T-helper 1 cell (primary cell): ENCODE measurements at places on chromosomes 11 and 22.

- DNase-seq: no peak
Observed at GRCh38 chr22:16828876-16829275, 3.7 kb upstream of the XKR3 start.

DNA sequence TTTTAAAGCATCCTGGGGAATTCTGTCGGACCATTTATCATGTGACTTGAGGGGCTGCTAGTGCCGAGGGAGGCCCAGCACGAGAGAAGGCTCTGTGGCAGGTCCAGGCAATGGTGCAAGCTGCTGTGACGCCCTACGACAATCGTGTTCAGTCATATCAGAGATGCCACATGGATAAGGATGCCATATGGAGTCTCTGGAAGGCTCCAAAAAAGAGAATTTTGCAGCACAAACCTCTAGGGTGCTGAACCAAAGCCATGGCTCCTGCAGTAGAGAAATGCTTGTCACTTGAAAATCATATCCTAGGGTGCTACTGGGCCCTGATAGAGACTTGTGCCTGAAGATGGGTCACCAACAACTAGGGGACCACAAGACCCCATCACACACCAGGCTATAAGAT lies 6.7 kb upstream of the CD6 start:
- no peak for DNase-seq

- DNase-seq: no peak
Observed at GRCh38 chr22:18999008-18999407, 62.9 kb upstream of the PRODH start.

DNA sequence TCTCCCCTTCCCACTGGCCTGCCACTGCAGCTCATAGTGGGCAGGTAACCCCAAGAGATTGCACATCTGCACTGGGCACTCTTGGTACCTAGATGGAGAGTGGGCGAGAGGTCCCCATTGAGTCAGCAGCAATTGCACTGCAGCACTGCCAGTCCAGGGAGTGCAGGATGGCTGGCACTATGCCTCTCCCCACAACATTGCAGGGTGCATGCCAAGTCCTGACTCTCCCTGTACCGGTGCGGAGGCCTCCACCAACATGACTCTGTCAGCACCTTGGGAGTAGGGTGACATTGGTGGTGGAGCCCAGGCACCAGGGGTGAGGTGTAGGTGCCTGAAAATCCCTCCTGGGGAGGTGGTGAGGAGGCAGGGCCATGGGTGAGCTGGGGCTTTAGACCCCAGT lies 82.2 kb downstream of the TRAF6 start:
- DNase-seq: no peak

- no peak for DNase-seq
Observed at GRCh38 chr11:40241524-40242051, 1217.9 kb downstream of the LRRC4C start.

DNA sequence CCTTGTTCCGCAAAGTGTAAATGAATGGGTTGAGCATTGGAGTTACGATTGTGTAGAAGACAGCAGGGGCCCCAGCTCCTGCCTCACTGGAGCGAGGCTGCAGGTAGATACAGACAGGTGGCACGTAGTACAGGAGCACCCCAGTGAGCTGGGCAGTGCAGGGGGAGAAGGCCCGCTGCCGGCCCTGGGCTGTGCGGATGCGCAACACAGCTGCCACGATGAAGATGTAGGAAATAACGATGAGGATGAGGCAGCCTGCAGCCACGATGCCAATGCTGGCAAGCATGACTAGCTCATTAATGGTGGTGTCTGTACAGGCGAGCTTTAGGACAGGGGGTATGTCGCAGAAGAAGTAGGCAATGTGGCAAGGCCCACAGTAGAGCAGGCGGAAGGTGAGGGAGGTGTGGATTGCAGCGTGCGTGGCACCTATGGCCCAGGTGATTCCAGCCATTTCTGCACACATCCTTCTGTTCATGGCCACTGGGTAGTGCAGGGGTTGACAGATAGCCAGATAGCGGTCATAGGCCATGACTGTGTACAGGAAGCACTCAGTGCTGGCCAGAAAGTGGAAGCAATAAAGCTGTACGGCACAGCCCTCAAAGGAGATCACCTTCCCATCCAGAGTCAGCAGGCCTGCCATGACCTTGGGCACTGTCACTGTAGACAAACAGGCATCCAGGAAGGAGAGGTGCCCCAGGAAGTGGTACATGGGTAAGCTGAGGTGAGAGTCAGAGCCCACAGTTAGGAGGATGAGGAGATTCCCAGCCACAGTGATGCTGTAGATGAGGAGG lies 616 bp downstream of the OR10S1 start:
- no peak for DNase-seq

- no peak for DNase-seq
Observed at GRCh38 chr11:107183953-107184352, 165.7 kb upstream of the GUCY1A2 start.

DNA sequence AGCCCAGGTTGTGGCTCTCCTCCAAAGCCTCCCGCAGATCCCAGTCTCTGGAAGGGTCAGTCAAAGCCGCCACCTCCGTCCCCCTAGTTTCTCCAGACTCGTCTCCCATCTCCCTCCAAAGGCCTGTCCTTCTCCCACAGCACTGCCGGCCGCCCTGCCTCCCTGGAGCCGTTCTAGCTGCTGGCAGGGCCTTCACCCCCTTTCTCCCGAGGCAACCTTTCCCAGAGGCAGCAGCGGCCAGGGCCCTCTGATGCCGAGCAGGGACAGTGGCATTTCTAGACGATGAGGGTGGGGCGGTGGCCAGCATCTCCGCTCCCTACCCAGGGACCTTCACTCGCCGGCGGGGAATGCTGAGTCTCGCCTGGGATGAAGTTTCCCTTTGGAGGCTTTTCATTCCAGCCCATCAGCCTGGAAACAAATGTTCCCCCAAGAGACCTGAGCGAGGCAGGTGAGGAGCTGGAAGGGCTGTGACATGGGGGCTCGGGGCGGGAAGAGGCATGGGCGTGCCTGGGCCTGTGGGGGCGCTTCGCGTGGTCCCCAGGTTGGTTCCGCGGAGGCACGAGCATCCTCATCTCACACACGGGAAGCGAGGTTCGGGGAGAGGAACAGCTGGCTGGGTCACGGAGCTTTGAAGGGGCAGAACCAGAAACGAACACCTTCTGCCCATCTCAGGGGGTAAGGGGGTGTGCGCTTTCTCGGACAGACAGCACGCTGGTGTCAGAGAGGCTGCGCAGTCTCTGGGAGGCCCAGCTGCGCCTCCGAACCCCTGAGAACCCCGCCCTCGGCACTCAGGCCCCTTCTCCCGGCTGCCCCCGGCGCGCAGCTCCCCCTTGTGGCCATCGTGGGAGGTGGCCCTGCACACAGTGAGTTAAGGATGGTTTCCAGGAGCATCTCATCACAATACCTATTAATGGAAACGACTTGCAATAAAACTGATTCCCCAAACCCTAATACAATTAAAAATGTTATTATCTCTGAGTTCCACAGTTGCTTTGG lies 18.1 kb upstream of the KLHL35 start:
- no peak for DNase-seq

DNA sequence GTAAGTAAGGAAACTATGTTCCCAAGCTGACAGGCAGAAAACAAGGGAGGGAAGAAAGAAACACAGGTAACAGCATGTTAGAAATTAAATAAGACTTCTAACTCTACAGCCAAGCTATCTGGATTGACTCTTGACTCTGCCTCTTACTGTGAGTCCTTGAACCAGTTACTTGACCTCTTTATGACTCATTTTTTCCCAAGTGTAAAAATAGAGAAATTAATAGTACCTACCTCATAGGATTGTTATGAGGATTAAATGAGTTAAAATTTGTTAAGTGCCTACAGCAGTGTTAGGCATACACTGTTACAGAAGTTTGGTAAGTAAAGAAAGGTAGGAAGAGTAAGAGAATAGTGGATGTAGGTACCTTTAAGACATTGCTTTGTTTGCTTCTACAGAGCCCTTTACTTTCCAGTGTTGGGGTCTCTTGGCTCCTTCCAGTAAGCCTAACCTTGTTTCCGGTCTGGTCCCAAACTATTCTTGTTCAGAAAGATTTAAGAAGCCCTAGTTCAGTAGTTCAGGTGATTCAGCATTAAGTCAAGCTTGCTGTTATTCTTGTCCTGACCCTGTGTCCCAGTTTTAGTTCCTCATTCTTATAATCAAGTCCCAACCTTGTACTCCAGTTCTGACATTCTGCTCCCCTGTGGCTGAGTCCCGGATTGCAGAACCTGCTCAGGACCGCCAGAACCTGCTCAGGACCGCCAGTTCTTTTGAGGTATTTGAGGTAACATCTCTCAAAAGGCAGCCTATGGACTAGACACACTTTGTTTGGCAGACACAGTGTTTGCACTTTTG lies 963.4 kb upstream of the CCDC90B start:
- DNase-seq: no peak

DNA sequence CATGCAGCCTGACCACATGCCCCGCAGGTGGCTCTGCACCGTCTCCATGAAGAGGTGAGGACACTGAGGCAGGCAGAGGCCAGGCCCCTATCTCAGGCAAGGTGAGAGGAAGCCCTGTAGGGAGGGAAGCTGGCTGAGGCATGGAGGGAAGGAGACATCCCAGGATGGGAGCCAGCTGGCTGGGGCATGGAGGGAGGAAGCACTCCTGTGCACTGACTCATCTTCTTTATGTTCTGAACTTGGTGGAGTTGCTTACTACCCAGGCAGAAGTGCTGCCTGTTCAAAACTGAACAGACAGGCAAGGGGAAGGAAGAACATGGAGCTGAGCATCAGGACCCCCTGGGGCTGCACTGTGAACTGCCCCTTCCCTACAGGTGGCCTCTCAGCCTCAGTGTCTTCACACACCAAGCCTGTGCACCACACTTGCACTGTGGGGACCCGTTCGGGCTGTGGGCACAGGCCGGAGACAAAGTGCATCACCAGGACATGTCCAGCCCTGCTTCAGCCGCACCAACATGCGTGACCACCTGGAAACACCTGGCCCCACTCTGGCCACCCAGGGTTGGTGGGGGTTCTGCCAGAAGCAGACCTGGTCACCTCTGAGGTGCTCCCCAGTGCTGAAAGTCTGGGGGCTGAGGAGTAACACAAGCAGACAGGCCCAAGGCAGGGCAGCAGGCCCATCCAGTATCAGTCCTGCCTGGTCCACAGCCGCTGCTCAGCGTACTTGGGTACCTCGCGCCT lies 55.5 kb downstream of the DGCR2 start:
- no peak for DNase-seq

DNA sequence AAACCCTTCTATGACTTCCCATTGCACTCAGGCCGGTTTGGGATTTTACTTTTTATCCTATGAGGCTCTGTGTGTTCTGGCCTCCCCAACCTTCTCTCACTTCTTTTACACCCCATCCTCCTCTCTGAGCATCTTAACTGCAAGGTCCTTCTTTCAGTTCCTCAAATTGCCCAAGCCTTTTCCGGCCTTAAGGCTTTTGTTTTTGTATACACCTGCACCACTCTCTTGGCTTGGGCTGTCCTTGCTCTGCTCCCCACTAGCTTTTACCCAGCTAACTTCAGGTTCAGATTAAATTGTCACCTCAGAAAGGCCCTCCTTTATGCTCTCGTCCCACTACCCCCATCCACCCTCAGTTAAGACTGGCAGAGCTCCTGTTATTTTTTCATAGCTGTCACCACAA lies 55.5 kb downstream of the FAM83F start:
- no peak for DNase-seq

- no peak for DNase-seq
Observed at GRCh38 chr22:19744350-19745006, 16.1 kb upstream of the TBX1 start.

DNA sequence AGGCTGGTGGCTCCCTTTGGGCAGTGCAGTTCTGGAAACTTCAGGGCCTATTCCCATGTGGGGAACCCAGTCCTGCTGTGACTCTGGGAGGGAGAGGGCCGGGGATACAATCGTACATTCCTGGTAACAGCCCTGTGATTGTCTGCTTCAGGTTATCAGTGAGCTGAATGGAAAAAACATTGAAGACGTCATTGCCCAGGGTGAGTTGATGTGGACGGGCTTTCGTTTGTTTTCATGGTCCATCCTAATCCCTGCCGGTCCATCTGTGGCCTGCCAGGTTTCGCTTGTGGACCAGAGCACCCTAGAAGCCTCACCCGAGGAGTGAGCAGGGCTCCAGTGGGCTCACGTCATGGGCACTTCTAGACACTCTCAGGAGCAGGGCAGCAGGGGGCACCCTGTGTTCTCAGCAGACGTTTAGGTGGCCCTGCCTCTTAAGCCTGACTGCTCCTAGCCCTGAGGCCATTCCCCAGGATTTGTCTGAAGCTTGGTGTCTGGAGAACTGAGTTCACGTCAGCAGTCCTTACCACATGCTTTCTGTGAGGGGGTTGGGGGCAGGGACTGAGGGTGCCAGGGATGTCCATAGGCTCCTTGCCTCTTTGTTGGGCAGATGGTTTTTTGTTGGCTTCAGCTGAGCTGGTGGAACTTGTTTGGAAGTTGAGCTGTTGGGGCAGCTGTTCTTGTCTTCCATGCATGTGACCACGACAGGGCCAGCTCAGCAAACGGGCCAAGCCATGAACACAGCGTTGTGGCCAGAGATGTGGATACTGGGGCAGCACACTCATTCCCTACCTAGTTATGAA lies 1.9 kb downstream of the RPLP2 start:
- no peak for DNase-seq

DNA sequence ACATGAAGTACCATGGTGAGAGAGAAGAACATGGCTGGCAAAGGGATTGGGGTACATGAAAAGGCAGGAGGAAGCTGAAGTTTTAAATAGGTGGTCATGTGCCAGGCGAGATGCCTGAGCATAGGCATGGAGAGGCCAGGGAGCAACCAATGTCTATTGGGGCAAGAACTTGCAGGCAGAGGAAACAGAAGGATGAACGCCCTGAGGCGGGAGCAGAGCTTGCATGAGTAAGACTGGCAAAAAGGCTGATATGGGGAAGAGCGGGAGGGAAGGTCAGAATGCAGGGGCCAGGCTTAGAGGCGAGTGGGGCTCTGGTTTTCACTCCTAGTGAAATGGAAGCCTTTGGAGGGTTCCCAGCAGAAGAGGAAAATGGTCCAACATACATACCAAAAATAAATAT lies 52.5 kb upstream of the VSTM5 start:
- DNase-seq: no peak

GRCh38 chr11:75472081-75472732 lies 39.2 kb upstream of the KLHL35 start:
- DNase-seq: no peak

DNA sequence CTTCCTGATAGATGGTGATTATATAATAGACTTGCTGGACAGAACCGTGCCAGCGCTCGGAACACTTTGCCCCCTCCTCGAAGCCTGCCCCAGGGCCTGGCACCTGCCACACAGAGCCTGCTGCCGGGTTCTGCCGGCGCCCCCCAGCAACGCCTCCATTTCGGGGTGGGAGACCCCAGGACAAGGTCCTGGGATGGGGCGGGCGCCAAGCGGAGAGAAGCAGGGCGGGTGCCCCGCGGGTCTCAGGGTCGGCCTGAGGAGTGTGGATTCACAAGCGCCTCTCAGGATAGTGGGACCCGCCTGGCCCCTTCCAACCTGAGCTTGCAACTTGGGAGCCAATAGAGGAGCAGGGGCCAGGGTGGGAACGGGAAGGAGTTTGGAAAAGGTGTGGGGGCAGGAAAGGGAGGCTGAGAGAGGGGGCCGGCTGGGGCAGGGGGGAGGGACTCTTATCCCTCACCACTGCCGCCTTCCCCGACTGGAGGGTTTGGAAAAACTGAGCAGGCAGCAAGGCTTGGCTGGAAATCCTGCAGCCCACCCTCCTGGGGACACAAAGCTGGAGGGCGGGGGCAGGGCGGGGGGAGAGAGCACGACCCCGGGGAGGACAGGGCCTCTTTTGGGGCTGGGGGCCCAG lies 3.3 kb upstream of the BCL9L start:
- DNase-seq: no peak

GRCh38 chr22:41699264-41700107 lies at the start of gene MEI1:
Gene MEI1, plus strand, starts transcription at chr22:41699503. Its CDS starts 36 bp downstream, at chr22:41699539.
- DNase-seq: peak; percentile 86

- DNase-seq: no peak
Observed at GRCh38 chr11:63375434-63375833, 5.8 kb downstream of the SLC22A9 start.
